ENCODE measurements at places on chromosomes 13 and 19.

DNA sequence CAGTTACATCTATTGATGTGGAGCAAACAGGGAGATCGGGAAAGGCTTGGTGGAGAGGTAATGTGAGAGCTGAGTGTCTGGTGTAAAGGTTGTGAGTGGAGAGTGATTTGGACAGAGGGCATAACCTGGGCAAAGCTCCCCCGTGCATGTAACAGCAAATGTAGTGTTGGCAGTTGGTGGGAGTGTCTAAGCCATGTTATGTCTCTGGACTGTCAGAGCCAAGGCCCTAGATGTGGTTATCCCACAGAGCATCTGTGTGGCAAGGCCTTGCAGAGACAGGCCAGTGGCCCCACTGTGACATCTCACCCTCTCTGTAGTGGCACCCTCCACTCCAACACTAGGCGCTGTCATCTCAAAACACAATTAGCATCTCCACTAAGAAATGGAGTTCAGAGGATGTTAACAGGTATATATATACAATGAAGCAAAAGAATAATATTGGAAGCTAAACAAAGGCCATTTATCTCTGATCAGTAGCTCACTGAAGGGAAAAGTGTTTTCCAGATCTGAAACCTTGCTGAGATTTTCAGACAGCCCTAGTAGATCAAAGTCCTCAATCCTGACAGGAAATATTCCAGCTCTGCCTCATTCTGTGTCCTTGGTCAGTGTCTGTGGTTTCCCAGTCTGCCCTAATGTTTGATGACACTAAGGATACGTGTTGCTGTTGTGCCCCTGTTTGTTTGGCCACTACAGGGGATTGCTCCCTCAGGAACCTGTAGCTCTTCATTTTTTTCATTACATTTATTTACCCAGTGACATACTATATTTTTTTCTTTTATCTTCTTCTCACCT is 20.2 kb downstream of the POLR1D start:
- no peak for DNase-seq

DNA sequence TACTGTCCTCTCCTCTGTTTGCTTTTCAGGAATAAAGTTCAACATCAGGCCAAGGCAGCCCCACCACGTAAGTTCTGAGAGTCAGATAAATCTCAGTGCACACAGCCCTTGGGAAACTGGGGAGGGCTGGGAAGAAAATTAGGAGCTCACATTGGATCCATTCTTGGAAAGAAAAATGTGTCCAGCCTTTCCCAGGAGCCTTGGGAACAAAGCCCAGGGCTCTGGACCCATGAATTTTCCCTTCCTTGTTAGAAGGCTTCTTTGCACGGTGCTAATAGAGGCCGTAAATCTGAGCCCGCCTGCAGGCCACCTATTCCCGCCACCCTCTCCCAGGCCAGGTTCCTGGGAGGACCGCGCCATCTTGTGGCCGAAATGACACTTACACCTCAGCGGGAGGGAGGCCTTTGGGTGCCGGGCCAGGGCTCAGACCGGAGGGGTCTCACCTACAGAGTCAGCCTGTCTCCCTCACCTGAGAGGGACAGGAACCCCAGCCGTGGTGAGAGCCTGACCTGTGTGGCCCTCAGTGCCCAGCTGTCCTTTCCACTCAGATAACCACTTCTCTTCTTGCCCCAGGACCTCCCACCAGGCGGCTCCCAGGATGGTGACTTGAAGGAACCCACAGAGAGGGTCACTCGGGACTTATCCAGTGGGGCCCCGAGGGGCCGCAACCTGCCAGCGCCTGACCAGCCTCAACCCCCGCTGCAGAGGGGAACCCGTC is 25.1 kb upstream of the KCTD15 start:
- DNase-seq, result no peak

DNA sequence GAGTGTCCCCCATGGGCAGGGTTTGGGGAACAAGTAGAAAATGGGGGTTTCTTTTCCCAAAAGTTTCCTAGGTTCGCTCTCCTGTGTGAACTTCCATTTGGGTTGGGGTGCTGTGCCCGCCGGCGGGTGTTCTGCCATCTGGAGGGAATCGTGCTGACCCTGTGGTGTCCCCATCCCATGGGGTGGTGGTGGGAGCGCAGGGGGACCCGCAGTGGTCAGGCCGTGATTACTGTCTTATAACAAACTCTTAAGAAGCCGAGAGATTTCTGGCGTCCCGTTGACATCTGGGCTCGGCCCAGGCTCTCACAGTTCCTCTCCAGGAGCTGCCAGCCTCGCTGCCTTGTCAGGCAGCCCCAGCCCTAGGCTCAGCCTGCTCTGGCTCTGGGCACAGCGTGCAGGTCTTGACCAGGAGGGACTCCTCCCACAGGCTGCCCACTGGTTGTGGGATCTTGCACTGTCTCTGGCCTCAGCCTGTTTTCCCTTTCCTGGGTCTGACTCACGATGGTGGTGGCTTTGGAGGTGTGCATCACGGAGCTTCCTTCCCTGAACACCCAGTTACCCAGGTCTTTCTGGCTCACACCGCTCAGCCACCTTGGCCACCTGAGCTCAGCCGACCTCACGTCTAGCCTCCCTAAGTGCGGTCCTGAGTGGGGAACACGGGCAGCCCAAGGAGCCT is 34.5 kb downstream of the PLEKHJ1 start:
- no peak for DNase-seq

DNA sequence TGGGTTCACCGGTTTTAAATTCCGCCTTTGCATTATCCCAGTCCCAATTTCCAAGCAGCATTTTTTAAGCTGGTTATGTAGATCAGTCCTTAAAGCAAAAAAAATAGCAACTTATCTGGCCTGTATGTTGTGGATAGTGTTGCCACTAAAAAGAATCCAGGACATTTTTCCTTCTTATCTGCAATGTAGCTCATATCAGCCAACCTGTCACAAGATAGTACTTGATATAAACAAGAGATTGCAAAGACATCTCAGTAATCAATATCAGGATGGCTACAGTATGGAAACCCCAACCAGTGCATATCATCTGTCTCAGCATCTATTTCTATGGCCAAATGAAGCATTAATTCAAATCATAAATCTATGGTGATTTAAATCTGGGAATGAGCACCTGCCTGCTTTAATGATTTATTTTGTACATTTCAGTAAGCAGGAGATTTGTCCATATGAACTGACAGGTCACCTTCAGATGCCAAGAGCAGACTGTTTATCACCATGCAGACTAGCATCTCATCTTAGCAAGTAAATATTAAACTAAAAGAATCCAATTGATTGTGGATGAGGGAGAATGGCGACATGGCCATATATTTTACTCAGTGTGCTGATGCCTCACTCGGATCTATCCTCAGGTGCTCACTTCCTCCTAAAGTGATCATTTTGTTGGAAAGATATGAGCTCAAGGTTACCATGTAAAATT is 240.4 kb downstream of the DACH1 start:
- no peak for DNase-seq

GRCh38 chr13:46748300-46748699 is 48.7 kb downstream of the ESD start:
- no peak for DNase-seq

DNA sequence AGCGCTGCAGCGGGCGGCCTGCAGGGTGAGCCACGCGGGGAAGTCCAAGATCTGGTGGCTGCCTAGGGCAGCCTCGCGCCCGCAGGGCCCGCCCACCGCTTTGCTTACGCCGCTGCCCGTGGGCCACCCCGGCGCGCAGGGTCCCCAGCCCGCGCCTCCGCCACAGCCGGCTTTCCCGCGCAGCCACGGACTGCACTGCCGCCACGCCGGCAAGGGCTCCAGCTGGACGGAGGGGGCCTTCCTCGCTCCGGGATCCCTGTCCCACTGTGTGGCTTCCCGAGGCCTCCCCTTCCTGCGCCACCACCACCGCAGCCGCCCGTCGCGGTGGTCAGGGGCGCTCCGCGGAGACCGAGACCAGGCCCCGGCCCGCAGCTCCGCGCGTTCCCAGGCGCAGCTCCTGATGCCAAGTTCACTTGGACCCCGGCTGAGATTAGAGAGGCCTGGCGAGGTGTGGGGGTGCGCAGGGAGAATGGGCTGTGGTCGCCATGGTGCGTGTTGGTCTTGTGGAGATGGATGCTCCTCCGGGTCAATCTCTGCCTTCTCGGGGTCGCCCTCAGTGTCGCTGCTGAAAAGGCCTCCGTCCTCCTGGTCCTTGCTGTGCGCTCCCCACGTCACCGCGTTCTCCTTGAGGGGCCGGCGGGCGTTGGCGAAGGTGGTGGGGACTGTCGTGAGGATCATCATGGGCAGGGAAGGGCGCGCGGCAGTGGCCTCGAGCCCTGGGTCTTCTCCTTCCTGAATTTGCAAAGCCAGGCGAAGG is 17.9 kb upstream of the RNF17 start:
- no peak for DNase-seq
